ENCODE measurements at places on chromosomes 5 and 9. TPM values are rescaled to one million over a fixed set of nuclear protein-coding genes. Genes with fewer than 3 reads are reported as not detected.

GRCh38 chr5:53873235-53873634, 312.8 kb downstream of the NDUFS4 start:
- DNase-seq: no peak

GRCh38 chr9:86918556-86918955, 28.8 kb downstream of the GAS1 start:
- no peak for DNase-seq

DNA sequence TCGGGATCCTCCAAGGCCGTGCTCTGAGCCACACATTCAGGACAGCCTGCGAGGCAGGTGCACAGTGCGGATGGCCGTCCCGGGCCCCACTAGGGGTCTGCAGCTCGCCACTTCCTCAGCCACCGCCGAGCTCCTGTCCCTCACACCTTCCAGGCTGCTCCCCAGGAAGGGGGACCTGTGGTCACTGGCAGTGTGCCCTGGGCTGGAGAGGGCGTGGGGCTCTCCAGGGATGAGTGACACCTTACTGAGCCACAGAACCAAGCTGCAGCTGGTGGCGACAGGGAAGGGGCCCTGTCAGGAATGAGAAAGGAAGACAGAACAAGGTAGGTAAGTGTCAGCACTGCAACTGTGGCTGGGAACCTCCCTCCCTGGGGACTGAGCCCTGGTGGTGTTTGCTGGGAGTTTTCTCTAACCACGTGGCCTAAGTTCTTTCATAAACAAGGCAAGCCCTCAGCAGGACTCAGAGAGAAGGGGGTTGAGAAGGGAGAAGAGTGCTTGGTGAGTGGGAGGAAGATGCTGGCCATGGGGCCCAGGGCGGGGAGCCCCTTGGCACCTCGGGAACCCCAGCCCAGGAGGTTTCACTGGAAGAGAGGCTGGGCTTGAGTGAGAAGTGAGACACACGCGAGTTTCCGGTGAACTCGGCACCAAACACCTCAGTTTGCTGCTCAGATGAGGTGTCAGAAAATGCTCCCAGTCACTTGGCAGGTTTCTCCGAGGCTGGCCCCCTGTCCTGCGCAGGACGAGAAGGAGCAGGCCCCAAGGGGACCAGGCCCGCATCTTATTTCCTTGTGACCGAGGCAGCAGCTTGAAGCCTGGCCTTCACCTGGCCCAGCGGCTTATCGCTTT, 5.2 kb downstream of the IL13 start:
- no peak for DNase-seq

DNA sequence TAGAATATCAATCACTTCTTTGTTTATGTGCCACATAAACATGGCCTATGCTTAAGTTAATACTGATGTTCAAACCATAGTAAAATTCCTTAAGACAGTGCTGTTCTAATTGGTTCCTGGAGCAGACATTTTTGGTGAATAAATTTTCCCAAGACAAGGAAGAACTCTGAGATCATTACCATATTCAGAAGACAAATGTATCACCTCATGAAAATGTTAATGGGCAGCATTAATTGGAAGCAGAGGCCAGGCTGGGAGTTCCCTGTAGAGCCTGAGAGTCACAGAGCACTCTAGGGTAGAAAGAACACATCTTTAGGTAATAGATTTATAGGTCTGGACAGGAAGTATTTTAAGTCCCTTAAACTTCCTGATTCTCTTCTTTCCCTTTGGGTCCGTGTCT, 240.2 kb downstream of the MAN2A1 start:
- no peak for DNase-seq

DNA sequence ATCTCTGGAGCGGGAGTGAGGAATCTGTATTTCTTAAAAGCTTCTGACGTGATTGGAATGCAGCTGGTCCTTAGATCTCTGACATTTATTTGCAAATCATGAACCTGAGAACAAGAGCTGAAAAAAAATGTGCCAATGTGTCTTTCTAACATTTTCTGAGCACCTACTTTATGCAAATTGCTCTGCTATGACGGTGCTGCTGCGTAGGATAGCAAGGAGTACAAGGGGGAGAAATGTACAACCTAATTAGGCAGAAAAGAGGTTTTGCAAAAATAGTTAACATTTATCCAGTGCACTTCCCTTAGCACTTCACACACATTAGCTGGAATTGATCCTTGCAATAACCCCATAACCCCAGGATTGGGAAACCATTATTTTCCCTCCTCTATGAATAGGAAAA, 357.5 kb downstream of the TLE4 start:
- no peak for DNase-seq

DNA sequence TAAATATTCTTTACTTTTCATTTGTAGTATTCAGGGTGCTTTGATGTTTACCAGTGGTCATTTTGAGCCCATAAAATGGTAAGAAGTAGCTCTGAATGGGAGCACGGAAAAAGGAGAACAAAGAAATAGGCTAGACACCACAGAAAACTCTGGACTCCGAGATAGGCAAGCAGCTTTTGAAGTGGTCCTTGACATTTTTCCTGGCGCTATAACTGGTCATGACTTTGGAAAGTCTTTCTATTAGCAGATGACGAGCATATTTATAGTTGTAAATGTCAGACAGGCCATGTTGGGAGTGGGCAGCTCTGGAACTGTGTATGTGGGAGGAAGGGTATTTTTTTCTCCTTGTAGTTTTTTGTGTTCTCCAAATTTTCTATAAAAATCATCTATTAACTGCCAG, 126.1 kb upstream of the POC5 start:
- no peak for DNase-seq

GRCh38 chr5:97112230-97112629, 30.2 kb downstream of the LIX1 start:
- no peak for DNase-seq

DNA sequence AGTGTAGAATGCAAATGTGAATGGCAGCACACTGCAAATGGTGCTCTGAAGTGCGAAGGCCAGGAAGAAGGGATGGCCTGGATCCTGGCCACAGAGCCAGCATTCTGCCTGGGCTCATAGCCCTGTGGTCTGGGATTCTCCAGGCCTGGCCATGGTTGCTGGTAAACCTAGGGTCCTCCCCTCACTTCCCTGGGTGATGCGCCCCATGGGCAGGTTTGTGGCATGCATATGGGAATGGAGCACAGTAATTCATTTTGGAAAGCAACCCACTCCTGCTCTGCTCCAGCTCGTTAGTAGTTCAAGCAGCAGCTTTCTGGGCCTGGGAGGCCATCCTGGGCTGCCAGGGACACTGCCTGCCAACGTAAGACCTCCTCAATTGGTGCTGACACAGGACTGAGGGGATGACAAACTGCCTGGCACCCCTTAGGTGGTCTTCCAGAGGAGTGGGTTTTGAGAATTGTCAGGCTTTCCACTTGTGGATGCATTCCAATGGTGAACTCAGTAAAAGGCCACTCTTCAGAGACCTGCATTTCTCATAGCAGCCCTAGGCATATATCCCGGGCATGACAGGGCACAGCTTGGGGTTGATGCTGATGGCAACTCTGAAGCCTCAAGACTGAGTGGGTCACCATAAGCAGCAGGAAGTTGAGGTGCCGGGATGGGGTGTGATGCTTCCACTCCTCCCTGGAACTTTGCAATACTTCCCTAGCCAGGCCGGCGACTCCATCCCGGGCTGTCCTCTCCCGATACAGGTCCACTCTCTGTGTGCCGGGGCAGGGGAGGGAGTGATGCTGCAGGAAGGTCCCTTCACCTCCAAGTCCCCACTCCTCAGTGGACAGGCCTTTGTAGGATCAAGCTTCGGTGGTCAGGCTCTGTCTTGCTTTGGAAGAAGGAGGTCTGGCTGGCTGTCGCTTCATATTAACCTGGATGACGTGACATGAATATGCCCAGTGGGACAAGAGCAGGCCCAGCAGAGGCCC, 1.2 kb upstream of the SLC25A48 start:
- DNase-seq: no peak

GRCh38 chr9:20353931-20354652, 268.2 kb downstream of the MLLT3 start:
- no peak for DNase-seq

DNA sequence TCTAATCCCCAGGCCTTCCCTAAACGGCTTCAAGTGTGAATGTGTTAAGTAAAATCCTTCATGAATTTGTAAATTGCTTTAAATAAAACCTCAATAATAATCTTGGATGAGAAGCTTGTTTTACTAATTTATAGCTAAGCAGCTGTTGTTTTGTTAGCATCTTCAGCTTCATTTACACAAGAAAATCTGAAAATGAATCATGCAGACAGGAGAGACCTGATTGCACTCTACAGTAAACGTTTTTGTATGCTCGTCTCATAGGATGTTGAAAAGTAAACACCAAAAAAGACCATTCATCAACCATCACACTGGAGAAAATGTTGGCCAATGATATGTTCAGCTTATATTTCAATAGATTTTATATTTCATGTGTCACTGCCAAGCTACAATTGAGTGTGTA, 40.4 kb upstream of the MAP3K1 start:
- DNase-seq: no peak

- no peak for DNase-seq
Measured at GRCh38 chr5:59054963-59055528, 472.2 kb downstream of the RAB3C start.

- no peak for DNase-seq
Measured at GRCh38 chr5:40124367-40124766, 555.3 kb upstream of the PTGER4 start.

DNA sequence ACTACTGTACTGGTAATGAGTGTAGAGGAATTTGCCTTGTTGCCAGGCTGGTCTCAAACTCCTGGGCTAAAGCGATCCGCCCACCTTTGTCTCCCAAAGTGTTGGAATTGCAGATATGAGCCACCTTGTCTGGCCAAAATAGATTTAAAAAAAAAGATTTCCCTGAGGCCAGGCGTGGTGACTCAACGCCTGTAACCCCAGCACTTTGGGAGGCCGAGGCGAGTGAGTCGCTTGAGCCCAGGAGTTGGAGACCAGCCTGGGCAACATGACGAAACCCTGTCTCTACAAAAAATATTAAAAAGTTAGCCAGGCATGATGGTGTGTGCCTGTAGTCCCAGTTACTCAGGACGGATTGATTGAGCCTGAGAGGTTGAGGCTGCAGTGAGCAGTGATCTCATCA, 62.5 kb downstream of the IPO11 start:
- peak; percentile 88 for DNase-seq

DNA sequence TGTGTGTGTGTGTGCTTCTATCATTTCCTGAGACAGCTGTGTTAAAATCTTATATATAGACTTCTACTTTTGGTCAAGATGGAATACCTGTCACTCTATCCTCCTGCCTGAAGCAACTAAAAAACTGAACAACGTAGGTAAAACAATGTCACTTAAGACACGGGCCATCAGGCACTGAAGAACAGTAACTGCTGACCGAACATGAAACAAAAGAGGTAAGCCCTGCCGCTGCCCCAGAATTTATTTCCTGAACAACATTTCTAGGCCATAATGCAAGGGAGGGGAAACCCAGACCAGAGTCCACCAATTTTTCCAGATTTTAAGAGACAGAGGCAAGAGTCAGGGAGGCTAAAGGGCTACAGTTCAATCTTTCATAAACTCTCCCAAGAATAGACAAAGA, 156.0 kb downstream of the CDC42SE2 start:
- no peak for DNase-seq

GRCh38 chr9:19598722-19599121, 189.9 kb downstream of the ACER2 start:
- DNase-seq: no peak

GRCh38 chr9:120289990-120290975, 289.7 kb downstream of the CDK5RAP2 start:
- DNase-seq: peak; percentile 51

DNA sequence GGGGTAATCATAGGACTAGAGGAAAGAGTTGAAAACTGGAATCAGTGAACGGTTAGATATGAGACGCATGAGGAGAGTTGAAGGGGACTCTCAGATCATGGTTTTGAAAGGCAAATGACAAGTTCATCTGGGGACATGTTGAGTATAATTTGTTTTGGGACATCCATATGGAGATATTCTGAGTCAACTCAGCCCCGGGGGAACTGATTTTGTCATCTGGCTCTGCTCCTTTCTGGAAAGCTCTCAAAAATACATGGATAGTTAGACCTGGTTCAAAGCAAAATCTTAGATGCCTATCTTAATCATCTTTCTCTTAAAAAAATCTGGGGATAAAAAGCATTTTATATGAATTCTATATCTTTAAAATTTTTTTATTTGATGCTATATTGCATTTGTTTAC, 161.2 kb downstream of the SNX18 start:
- no peak for DNase-seq

- no peak for DNase-seq
Measured at GRCh38 chr9:135326633-135327152, 152.9 kb upstream of the PPP1R26 start.

DNA sequence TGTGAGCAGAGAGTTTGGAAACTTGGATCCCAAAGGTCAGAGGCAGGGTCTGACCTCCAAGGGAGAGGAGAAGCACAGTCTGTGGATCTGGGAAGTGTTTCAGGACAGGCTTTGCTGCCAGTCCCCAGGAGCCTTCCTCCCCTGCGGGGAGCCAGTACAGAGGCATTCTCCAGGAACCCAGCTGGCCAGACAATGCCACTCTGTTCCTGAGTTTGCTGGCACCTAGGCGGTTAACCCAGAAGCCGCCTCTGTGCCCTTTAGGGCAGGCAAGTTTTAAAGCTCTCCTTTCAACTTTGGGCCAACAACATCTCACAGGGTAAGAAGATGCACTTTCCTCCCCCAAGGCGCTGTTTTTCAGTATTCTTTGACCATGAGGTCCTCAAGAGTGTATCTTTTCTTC, 37.0 kb upstream of the FGF1 start:
- DNase-seq: peak; percentile 37

DNA sequence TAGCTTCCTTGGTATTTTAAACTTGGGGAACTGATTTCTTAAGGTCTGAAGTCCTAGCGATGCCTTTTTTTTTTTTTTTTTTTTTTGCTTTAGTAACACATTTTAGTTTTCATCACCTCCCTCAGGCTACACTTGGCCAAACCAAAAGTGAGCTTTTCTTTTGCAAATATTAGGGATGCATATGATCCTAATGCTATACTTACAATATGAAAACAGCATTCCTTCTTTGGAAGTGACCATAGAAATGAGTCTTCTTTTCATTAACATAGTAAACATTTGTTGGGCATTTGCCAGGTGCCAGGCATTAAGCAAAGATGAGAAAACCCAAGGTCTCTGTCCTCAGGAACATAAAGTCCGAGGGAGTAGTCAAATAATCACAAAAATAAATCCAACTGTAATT, 189.8 kb downstream of the ALDH1A1 start:
- DNase-seq: no peak

- DNase-seq: no peak
Measured at GRCh38 chr9:125580701-125581286, 126.2 kb downstream of the MAPKAP1 start.

- no peak for DNase-seq
Measured at GRCh38 chr5:150399524-150400211, 13.0 kb downstream of the CD74 start.

The SHC3 gene
- not detected for total RNA-seq

The LCN10 gene
- not detected for total RNA-seq

The OBP2B gene
- total RNA-seq: not detected

The CCL28 gene
- 0.12 TPM for total RNA-seq

The TAL2 gene
- not detected for total RNA-seq

The IFNK gene
- not detected for total RNA-seq

The GNA14 gene
- total RNA-seq: not detected

The CLINT1 gene
- total RNA-seq: 137 TPM

The KCNIP1 gene
- 0.43 TPM for total RNA-seq

The SPATA31A3 gene
- total RNA-seq: not detected

The AP3B1 gene
- 49.8 TPM for total RNA-seq

The ACSL6 gene
- total RNA-seq: 1.1 TPM

The TEX48 gene
- total RNA-seq: not detected

The OR13C4 gene
- total RNA-seq: not detected

The PRDM9 gene
- total RNA-seq: not detected

The NKD2 gene
- total RNA-seq: 5.7 TPM

The WDR38 gene
- total RNA-seq: not detected

The PCDHB3 gene
- not detected for total RNA-seq

All from MG63 (cell line).